ENCODE measurements at places on chromosomes 12 and 14.
A peak's percentile ranks its signal among the peaks of the same experiment; 100 is the strongest.

GRCh38 chr14:40413136-40413535 is 980.9 kb upstream of the FBXO33 start:
- DNase-seq = no peak

DNA sequence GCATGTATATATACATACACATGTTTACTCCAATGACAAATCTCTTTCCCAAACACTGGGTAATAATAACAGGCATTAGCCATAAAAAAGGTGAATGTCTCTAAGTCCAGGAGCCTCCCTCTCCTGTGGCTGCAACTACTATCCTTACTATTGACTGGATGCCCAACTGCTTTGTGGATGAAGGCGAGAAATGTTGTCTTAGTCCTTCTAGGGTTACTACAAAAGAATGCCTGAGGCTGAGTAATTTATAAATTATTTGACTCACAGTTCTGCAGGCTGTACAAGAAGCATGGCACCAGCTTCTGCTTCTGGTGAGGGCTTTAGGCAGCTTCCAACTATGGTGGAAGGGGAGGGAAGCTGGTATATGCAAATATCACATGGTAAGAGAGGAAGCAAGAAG is 366.0 kb upstream of the DDHD1 start:
- no peak for DNase-seq

GRCh38 chr14:103594265-103594664 is 31.5 kb downstream of the COA8 start:
- no peak for DNase-seq

DNA sequence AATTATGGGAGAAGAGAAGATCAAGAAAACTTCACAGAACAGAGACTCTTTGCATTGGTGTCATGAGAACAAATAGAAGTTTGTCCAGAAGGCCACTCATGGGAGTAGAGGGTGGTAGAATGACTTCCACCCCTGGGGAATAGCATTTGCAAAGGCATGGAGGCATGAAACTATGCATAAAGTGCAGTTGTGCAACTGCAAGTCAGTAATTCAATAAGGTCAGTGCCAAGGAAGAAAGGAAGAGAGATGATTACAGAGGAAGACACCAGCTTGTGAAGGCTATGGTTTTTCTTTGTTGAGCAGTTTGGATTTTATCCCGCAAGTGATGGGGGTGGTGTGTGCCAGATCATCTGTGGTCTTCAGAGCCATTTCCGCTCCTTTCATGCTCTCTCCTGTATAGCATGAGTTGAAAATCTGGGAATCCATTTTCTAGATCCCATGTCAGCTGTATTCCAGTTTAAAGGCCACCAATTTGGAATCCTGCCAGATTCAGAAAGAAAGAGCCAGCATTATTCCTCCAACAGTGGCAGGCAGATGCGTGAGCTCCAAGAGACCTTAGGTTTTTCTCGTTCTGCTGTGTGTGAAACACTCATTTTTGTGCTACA is 67.6 kb upstream of the GRIN2B start:
- DNase-seq = no peak

DNA sequence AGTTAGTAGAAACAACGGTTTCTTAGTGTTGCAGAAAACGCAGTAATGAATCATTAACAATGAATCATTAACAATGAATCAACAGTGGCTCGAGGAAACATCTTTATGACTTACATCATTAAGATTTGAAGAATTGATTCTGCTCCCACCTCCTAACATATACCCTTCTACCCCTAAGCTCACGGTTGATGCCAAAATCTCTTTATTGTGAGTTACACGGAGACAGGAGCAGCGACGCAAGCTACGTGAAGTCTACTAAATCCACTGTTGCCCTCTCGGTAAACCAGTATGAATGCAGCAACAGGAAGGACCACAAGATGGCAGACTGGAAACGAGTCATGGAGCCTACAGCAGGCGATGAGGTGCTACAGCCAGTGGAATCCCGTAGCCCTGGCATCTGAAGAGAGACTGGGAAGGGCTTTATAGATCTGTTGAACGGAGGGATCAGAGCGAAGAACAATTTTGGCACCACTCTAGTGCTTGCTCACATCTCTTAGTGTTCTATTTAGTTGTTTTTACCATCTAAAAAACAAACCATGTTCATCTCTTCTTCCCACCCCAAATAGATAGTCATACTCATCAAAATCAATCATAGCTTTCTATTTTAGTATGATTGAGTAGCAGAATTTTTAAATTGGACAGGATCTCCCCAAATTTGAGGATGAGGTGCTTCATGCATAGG is 332.7 kb downstream of the DUSP6 start:
- peak; percentile 58 for DNase-seq

Measured in activated T-cell treated with anti-CD3 and anti-CD28 coated beads for 48 hours (primary cell).